ENCODE measurements at places on chromosomes 11 and 22.

- DNase-seq = peak; percentile 87
Observed at GRCh38 chr22:30829901-30830550, 135.4 kb downstream of the OSBP2 start.

- no peak for DNase-seq
Observed at GRCh38 chr11:131712897-131713296, 342.5 kb downstream of the NTM start.

GRCh38 chr11:71446942-71447688, 1.1 kb downstream of the DHCR7 start:
- DNase-seq = peak; percentile 70

DNA sequence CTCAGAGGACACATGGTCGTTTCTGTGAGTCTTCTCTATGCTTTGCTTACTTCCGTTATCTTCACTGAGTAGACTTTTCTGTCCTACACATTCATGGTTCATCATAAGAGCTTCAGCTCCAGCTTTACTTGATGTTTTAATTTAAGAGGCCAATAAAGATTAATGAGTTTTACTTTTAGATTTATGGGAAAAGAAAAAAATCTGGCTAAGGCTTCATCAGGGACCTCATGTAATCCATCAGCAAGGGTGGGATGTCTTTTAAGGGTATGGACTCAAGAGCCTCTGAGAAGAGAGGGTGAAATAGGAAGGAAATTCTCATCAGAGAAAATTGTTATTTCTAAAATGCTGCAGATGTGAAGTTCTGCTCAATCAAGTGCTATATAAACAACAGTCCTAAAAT, 963.0 kb upstream of the RAG2 start:
- DNase-seq = no peak

DNA sequence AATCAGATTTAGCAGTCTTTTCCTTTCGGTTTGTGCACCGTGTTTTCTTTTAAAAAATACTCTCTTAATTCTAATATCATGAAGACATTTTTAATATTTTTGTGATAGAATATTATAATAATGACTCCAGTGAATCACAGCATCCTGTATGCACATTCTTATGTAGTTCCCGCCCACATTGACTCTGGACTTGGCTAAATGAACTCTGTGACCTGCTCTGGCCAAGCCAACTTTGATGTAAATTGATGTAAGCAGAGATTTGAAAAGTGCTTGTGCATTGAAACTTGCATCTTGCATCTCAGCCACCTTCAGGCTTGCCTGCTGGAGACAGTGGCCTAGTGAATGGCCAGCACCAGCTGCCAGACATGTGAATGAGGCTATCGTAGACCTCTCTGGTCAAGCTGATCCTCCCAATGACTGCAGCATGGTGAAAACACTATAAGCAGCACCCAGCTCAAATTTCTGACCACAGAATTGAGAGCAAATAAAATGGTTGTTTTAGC, 29.2 kb upstream of the PGM2L1 start:
- no peak for DNase-seq

DNA sequence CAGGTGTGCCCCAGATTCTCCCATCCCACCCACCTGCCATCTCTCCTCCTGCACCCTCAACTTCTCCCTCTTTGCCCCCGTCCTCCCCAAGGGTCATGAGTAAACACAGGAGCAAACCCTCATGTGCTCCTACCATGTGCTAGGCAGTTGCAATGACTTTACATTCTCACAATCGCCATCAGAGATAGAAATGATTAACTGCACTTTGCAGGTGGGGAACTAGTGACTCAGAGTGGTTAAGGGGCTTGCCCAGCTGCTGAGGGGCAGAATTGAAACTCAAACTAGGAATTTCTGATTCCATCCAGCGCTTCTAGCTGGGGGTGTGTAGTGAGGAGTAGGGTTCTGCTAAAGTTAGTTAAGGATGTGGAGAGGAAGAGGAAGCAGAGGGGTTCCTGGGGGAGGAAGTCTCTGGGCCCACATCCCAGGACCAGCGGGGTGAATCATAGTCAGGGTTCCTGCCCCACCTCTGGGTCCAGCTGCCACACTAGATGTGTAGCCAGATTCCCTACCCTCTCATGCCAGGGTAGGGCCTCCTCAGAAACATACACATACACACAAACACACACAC, 16.0 kb upstream of the PRG2 start:
- no peak for DNase-seq

DNA sequence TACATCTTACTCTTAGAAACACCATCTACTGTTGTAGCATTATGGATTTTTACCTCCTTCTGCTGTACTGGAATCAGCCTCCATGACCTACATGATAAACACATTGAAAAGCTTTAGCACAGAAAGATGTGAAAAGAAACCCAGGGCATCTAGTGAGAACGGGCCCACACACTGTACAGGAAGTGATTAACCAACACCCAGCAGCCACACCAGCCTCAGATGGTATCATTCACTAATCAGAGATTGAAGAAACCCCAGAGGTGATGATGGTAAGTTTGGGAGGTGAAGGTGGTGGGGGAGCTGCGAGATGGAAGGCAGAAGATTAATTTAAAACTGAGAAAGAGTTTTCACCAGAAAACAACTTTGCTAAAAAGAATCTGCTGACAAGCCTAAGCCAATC, 46.1 kb downstream of the RASSF10 start:
- no peak for DNase-seq
